ENCODE measurements at places on chromosomes 7 and 10.
A peak's percentile ranks its signal among the peaks of the same experiment; 100 is the strongest.

DNA sequence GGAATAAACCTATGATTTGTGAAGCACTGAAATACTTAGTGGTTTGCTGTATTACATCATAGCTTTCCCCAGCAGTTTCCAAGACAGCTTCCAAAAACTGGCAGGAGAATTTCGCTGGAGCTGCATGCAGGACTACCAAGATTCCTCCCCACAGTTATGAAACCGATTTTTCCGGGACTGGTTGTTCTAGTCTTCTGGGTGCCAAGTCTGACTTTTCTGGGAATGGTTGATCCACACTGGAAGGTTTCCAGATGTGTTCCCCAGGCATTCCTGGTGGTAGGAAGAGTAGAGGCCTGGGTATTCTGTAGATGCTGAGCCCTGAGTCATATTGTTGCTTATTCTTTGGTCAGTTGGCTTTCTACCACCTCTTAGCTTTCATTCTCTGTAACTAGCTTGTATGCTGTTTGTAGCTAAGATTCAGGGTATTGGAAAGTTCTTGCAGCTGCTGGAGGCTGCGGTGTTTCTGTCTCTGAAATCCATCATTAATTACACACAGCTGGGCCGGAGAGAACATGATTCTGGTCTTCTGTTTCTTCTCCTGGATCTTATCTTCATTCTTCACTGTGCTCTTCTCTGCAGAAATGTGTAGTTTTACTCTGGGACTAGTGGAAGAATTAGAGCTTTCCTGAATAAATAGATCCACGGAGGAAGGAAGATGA lies 6.3 kb downstream of the ABCC2 start:
- no peak for DNase-seq

GRCh38 chr7:112280267-112280666 lies 73.8 kb downstream of the ZNF277 start:
- DNase-seq = no peak

GRCh38 chr7:26293569-26294308 lies 2.1 kb downstream of the SNX10 start:
- peak; percentile 95 for DNase-seq

DNA sequence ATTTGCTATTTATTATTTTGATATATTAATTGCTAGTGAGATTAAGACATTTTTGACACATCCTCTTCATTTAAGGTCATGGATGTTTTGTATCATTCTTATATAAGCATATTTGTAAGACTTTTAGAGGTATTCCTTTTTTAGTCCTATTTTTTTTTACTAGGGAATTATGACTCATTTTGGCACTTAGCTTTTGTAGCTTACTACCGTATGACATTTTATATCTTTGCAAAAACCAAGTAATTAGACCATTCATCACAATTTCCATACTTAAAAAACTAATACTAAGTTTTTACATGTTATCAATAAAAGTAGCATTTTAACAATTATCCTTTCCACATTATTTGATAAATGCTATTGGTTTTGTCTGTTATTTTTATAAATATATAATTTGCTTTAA lies 41.6 kb downstream of the BMPR1A start:
- DNase-seq = no peak

- DNase-seq = peak; percentile 43
These were observed 51.9 kb downstream of the DENND11 start for GRCh38 chr7:141649865-141650634.

GRCh38 chr7:42991913-42992591 lies 59.9 kb downstream of the MRPL32 start:
- no peak for DNase-seq

DNA sequence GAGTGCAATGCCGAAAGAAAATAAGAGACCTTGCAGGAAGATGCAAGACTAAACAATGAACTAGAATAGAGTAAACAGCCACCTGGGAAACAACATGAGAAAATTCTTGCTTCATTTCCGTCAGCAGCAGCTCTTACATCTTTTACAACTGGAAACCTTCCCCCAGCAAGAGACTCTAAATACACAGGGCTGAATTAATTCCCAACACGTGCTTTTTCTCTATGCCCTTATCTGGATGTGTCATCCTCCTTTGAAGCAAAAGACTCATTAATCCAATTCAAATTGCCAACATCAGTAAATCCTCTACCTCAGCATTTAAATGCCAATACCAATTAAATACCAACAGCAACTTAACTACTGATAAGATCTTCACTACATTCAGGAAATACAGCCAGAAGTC lies 99.0 kb upstream of the PDE1C start:
- no peak for DNase-seq

GRCh38 chr10:49678827-49679479 lies 498 bp upstream of the C10orf53 start:
- no peak for DNase-seq

DNA sequence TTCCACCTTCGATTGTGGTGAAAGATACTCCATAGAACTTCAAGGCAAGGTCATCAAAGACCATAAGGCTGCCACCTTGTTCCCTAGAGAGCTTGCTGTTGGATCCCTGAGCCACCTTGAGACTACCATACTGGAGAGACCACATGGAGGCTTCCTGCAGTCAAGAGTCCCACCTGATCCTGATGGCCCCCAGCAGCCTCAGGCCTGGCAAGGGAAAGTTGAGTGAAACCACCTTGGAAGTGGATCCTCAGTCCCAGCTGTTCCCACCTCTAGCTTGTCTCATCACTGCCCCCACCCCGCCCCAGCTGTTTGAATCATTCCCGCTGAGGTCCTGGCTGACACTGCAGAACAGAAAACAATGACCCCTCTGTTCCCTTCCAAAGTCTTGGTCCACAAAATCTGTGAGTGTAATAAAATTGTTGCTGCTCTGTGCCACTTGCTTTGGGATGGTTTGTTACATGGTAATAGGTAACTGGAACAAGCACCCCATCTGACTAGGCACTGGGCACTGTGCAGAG lies 32.0 kb downstream of the PRLHR start:
- no peak for DNase-seq

DNA sequence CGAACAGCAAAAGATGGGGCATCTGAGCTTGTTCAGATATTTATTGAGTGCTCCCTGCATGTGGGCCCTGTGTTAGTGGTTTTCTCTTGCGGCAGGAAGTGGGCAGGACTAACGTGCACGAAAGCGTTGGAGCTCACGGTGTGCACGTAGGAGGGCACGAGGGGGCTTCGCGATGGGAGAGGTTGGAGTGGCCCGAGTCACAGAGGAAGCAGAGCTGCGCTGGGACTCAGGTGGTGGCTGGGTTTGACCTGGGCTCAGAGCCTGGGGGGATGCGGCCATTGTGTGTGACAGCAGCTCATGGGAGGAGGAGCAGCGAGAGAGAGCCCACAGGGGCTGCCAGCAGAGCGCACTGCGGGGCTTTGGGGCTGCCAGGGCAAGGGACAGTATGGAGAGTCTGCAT lies 7.7 kb downstream of the ZSCAN25 start:
- DNase-seq = peak; percentile 81

GRCh38 chr7:36474283-36475010 lies 84.8 kb downstream of the ANLN start:
- DNase-seq = peak; percentile 67
